ENCODE measurements at places on chromosomes 13 and 19.

GRCh38 chr13:113402471-113403254 lies 38.7 kb upstream of the GRTP1 start:
- DNase-seq = no peak

DNA sequence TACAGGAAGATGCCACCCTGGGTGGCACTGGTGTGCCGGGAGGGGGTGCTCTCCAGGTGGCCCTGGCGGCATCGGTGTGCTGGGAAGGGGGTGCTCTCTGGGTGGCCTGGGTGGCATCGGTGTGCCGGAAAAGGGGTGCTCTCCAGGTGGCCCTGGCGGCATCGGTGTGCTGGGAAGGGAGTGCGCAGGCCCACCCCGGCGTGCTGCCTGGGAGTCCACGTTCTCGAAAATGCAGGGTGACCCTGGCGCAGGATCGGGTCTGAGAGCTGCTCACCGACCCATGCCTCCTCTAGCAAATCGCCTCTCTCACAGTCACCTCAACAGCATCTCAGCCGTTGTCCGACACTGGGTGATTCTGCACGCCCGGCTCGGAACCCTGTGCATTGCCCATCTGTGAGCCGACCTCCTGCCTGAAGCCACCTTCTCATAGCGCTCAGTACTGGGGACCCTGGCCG lies 36.4 kb downstream of the RASA3 start:
- DNase-seq = peak; percentile 67

DNA sequence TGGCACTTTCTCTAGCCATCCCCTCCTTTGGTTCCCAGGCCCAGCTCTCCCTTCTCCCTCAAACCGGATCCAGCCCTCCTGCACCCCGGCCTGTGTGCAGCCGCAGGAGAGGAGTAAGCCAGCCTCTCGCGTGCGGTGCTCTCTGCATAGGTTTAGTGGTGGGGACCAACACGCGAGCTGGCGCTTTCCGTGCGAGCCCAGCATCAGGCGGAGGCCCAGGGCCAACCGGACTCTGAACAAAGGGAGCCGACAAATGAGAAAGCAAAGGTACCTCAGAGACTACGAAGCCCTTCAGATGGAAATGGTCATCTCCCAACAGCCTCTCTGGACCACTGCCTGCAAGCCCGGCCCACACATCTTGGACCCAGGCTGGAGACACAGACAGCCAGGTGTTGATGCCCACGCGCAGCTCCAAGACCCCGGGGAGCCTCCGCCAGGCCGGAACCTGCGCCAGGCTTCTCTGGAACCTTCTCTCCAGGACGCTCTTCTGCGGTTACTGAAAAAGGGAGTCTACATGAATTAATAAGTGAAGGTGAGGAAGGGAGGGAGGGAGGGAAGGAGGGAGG lies 16.5 kb upstream of the LATS2 start:
- no peak for DNase-seq

GRCh38 chr13:94967183-94968039 lies 255.1 kb upstream of the SOX21 start:
- no peak for DNase-seq

DNA sequence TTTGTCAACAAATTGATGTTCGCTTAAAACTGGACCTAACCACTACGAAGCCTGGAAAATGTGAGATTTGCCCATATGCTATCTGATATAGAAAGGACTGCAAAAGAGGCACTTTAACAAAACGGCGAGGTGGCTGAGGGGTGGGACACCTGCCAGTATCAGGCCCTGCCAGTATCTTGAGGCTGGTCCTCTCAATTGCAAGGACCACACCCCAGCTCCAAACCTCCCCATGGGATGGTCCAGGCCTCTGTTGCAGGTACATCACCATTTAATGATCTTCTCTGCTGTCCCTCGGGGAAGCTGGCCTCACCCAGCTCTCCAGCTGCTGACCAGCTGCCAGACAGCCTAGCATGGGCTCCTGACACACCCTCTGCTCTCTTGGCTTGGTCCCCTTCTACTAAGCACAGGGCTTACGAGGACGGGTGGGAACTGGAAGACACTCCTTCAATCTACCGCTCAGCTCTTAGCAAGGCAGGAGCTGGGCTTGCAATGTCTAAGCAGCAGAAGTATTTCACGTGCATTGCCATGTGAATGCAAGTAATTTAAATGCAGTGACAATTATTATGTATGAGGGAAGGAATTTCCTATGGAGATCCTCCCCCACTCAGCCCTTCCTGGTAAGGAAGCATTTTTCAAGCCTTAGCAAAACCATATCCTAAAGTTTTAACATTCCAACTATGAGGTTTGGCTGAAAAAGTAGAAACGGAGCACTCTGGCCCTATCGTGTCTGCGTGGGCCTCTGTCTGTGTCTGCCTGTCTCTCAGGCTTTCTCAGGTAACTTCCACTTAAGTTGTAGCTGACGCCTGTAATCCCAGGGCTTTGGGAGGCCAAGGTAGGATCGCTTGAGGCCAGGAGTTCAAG lies 63.9 kb downstream of the LATS2 start:
- DNase-seq = peak; percentile 71

DNA sequence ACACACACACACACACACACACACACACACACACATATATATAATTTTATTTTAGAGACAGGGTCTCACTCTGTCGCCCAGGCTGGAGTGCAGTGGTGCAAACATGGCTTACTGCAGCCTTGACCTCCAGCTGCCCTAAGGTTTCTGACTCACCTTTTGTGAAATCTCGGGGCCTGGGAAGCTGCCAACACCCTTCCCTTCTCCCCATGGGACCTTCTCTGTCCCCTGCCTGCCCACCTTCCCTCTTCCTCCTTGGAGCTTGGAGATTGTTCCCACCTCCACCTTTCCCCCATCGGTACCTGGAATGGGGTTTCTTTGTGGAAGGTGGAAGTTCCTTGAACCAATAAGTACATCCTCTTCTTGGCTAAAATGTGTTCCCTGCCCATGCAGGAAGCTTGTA lies 6.3 kb downstream of the ARRDC5 start:
- DNase-seq = no peak

- DNase-seq = peak; percentile 82
These were observed 133.9 kb upstream of the WASF3 start for GRCh38 chr13:26423629-26424028.

DNA sequence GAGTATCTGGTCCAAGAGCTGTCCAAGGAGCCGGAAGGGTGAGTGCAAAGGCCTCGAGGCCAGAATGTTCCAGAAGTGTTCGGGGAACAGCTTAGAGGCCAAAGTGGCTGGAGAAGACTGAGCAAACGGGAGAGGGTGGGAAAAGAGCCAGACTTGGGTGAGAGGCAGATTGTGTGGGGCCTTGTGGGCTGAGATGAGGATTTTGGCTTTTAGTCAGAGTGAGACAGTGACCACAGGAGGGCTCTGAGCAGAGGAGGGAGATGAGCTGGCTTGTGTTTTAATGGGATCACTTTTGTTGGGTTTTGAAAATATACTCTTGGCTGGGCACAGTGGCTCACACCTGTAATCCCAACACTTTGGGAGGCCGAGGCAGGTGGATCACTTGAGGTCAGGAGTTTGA lies 5.6 kb downstream of the NANOS2 start:
- no peak for DNase-seq

- no peak for DNase-seq
These were observed 88.7 kb downstream of the SLC10A2 start for GRCh38 chr13:102977471-102977870.

GRCh38 chr13:65011378-65011777 lies 2218.8 kb downstream of the PCDH9 start:
- DNase-seq = no peak

- no peak for DNase-seq
These were observed 82.2 kb downstream of the MIPEP start for GRCh38 chr13:23806874-23807526.

DNA sequence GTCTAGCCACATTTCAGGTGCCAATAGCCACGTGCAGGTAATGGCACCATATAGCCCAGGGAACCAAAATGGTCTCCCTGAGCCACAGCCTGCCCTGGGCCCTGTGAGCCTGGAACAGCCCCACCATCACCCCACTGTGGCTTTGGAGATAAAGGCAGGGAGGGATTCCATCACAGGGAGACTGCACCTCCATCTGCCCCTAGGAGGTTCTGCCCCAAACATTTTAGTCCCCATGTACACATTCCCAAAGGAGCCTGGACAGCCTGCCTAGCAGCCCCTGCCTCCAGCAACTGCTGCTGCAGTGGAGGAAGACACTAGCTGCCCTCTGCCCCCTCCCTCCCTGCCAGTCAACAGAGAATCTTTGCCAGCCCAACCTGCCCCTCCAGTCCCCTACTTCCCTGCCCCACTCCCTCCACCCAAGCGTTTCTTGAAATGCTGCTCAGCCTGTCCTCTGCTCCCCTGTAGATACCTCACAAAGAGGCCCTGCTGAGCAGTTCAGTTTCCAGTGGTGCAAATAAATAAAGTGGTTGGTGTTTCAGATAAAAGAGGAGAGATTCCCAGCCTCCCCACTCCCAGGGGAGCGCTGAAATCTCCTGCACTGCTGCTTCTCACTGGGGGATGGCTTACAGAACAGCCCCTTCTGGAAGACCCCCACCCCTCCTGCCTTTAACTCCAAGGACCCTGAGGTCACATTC lies 921.8 kb downstream of the UQCRFS1 start:
- DNase-seq = no peak

- peak; percentile 9 for DNase-seq
These were observed 206.8 kb downstream of the UQCRFS1 start for GRCh38 chr19:29006057-29006735.
